Stimulated activated CD4-positive, alpha-beta T cell treated with anti-CD3 and anti-CD28 coated beads, Interleukin-1b, Interleukin-23, amount 100 ng/mL, for 24 hours (primary cell): ENCODE measurements at places on chromosomes 3 and 15.
A peak's percentile ranks its signal among the peaks of the same experiment; 100 is the strongest.

DNA sequence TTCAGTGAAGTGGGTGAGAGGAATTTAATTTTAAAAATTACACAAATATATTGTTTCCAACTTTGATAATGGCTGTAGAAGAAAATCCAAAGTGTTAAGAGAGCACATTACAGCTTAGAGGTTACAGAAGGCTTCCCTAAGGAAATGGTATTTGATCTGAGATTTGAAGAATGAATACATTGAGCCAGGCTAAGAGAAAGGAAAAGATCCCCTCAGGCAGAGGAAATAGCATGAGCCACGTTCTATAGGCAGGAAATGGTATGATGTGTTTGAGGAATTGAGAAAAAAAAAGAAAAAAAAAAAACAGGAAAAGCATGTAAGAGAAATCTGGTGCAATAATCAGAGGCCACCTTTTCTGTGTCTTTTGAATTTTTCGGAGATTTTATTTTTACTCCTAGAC is 48.6 kb downstream of the UNC13C start:
- no peak for DNase-seq

- no peak for DNase-seq
Observed at GRCh38 chr3:179943117-179943880, 93.4 kb downstream of the PEX5L start.

GRCh38 chr3:152061296-152061695 is 187.9 kb downstream of the SUCNR1 start:
- no peak for DNase-seq

- no peak for DNase-seq
Observed at GRCh38 chr15:88615303-88616107, 5.6 kb upstream of the AEN start.

DNA sequence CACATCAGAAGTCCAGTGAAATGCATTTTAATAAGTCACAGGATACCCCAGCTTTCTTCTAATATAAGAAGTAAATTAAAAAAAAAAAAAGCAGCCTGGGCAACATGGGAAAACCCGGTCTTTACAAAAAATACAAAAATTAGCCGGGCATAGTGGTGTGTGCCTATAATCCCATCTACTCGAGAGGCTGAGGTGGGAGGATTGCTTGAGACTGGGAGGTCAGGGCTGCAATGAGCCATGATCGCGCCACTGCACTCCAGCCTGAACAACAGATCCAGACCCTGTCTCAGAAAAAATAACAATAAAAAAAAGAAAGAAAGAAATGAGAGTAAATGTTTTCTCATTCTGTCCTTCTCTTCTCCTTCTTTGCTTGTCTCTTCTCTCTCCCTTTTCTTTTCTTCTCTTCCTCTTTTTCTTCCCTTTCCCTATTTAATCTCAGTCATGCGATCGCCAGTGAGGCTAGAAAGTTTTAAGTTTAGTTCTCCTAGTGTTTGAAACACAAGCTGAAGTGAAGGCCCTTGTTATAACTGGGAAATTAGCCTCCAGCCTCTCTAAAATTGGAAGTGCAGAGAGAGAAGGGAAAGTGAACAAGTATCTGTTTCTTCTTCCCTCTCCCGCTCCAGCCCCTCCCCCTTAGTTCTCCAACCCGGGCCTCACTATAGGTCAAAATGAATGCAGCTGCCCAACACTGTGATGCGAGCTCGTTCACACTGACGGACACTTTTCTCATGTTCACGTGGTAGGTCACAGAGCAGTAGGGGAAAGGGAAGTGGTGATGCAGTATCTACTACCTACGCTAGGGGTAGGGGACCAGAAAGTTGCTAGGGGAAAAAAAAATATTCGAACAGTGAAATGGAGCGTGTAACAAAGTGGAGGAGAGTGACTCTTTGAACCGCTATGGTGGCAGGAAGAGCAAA is 23.5 kb upstream of the TSC22D2 start:
- DNase-seq, result no peak

DNA sequence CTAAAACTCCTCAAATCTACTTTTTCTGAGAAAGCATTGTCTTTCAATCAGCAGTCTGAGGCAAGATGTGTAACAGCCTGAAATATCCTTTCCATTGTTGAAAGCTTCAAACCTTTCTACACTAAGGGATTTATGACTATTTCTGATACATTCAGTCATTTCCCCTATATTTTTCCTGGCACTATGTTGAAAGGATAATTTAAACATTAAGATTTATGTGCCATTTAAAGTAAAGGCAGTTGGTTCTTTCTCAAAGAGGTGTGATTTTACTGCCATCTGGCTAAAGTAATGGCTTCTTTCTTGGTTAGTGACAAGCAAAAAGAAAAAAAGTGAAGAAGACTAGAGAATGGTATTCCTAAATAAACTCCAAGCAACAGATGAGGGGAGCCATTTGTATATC is 249.6 kb upstream of the COL8A1 start:
- DNase-seq, result no peak

- no peak for DNase-seq
Observed at GRCh38 chr3:101219842-101220560, 100.4 kb downstream of the IMPG2 start.

GRCh38 chr3:174287705-174288104 is 571.4 kb upstream of the NAALADL2 start:
- no peak for DNase-seq

GRCh38 chr15:65837301-65838294 is 31.7 kb upstream of the RAB11A start:
- DNase-seq, result no peak

DNA sequence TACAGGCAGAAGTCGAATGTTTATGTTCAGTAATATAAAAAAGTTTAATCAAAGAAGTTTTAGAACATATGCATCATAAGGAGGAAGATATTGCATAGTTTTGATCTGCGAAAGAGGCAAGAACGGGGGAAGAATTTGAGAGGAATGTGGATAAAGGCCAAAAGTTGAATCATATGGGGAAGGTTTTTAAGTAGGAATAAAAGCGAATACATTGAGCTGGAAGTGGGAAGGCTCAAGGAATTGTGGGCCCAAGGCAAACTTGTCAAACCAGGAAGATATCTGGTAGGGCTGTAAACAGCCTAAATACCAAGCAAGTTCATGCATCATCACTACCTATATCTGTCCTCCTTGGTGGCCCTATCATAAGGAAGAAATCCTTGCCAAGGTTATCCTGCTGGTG is 186.9 kb downstream of the MAGI1 start:
- no peak for DNase-seq

- DNase-seq, result no peak
Observed at GRCh38 chr3:195699860-195700259, 20.9 kb upstream of the MUC20 start.

DNA sequence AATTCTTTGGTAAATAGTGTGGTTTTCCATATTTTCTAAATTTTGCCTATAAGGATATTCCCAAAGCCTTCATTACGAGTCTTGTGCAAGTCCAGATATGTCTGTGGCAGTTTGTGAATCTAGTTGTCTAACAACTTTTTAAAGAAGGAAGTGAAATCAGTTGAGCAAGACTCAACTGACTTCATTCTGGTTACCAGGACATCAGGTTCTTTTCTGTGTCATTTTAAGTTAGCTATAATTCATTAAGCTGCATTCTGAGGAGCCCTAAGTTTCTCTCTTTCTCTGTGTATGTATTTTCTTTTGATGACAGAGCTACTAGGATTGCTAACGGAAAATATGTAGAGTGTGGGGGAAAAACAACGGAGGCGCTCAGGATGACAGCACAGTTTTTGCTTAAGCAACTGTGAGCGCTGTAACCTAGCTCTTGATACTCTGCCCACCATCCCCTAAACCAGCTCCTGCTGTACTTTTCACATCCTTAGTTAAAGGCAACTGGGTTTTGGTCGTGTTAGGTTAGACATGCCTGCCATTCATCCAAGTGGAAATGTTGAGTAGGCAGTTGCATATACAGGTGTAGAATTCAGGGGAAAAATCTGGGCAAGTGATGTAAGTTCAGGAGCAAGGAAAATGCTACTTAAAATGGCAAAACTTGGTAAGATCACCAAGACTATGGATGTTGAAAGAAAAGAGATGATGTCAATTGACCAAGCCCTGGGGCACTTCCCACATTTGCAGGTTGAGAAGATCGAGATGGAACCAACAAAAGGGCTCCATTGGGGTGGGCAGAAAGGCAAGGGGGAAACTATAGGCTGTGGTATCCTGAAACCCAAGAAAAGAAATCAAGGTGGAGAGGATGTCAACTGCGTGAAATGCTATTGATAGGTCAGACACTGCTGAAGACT is 9.2 kb downstream of the MFSD1 start:
- DNase-seq, result no peak

GRCh38 chr15:48266024-48266689 is 60.1 kb downstream of the SLC12A1 start:
- DNase-seq, result no peak

DNA sequence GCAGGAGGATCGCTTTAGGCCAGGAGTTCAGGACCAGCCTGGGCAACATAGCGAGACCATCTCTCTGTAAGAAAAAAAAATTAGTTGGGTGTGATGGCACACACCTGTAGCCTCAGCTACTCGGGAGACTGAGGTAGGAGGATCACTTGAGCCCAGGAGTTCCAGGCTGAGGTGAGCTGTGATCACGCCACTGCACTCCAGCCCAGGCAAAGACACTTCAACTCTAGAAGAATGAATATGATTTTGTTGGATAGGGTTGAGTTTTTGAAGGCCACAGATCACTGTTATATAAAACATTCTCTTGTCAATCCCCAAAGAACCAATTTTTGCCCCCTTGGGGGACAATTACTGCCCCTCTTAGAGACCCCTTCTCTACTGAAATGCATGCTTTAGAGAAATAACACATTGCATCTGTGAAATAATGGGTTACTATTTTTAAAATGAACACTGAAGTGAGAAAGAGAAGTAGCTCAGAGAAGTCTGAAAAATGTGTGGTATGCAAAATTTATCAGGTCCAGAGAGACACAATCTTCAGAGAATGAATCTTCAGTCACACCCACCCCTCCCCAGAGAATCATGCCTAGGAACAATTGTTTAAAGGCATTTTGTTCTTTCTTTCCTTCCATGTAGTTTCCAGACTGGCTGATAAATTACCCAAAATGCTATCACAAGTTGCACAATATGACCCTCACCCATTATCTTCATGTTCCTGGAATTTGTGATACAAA is 42.7 kb downstream of the METTL6 start:
- no peak for DNase-seq

- DNase-seq, result no peak
Observed at GRCh38 chr3:180296971-180297370, 260.2 kb upstream of the PEX5L start.

DNA sequence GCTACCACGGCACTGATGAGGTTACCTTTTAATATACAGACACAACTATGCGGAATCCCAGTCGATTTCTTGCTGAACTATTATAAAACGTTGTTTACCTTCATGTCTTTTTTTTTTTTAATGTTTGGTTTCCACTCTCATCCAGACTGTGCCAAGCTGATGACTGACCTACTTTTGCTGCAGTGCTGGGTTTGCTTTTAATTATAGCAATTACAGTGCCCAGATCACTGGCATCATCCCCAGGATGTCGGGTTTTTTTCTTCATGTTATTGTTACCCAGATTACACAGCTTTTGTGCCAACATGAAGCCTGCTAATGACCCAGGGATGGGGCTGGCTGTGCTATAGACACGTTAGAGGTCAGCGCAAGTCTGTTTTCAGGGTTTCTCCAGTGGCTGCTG is 294.0 kb upstream of the ATP10A start:
- DNase-seq, result no peak

- DNase-seq, result peak; percentile 75
Observed at GRCh38 chr15:88894348-88894818, 961 bp downstream of the HAPLN3 start.

- no peak for DNase-seq
Observed at GRCh38 chr3:154235330-154235729, 89.0 kb downstream of the DHX36 start.

DNA sequence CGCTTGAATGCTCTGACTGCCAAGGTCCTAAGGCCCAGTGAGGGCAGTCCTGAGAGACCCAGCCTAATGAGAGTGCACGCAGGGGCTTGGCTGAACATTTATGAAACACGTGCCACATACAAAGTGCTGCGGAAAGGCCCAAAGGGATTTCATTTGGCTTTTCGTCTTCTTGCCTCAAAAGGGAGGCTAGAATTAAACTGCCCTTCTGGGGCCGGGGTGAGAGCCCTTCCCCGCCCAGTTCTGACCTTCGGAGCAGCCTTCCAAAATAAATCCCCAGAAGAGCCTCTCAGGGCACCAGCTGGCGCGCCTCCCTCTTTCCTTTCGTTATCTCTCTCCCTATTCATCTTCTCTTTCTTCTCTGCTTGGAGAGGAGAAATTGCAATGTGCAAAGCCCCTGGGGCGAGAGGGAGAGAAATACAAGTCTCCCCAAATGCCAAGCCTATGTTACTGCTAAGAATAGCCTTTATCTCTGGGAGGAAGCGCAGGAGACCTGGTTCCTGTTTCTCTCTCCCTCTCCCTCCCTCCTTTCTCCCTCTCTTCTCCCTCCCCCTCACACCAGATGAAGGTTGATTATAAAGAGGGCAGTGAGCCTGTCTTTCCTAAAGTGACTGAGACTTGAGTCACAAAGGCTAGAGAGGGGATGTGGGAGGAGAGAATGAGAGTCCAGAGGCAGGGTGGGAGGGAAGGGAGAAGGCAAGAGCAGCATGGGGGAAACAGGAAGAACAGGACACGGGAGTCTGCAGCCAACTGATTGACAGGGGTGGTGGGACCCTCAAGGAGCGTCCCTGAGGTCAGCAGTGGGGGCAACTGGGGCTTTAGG is 36.7 kb upstream of the NDUFB4 start:
- DNase-seq, result no peak

DNA sequence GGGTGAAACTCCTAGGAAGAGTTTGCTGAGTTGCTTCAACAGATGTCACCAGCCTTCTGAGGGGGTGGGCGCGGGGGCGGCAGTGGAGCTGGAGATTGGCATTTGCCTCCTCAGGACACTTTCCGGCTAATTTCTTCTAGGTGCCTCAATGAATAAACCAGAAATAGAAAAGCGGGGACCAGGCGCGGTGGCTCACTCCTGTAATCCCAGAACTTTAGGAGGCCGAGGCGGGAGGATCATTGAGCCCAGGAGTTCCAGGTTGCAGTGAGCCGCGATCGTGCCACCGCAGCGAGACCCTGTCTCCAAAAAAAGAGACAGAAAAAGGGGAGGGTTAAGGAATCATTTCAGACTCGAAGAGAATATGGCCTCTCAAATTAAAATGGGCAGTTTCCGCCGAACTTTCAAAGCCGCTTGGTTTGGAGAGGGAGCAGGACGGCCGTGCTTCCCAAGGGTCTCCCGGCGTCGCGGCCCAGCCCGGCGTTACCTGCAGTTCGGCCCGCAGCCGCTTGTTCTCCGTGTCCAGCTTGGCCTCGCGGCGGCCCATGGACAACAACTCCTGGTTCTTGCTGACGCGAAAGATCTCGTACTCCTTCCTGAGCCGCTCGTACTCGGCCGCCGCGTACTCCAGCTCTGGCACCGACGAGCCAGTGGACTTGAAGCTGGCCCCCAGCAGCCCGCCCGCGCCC is 587 bp downstream of the NPHP3 start:
- DNase-seq, result no peak

- peak; percentile 48 for DNase-seq
Observed at GRCh38 chr3:179653096-179653797, 407 bp downstream of the USP13 start.
